ENCODE measurements at places on chromosomes 4 and X.

- no peak for DNase-seq
These were observed 284.1 kb downstream of the ANTXR2 start for GRCh38 chr4:79788884-79789283.

- peak; percentile 69 for DNase-seq
These were observed 32.9 kb upstream of the STX18 start for GRCh38 chr4:4574792-4575191.

GRCh38 chr4:105895583-105896460 is 551 bp downstream of the NPNT start:
- DNase-seq = peak; percentile 62

DNA sequence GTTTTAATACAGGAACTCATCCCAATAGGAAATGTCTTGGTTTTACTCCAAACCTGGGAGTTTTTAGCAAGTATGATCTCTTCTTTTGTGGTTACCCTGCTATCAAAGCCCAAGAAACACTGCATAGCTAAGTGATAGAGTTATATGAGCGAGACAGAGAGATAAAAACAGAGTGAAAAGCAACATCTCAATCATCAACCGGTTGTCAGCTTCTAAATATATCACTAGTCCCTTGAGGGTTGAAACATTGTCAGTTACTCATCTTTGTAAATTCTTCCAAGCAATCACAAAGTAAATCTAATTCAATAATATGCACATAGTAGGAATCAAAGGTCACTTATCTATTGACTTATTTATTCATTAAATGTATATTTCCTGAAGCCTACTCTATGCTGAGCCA is 483.9 kb downstream of the IDS start:
- DNase-seq = no peak

DNA sequence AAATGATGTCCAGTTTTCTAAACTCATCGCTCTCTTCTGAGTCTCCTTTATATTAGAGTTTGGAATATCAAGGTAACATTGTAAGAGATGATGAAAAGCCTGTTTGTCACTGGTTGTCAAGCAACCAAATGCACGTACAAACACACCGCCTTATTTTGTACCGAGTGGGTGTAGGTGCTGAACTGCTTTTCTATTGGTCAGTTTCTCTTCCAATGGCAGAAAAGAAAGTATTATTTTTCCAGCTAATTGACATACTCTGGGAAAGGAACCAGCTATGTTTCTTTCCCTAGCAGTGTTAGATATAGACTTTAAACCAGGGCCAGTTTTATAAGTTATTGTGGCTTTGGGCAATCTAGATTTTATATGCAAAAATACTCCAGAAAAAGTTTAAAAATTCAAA is 6.6 kb upstream of the PPM1K start:
- DNase-seq = no peak

GRCh38 chr4:76312457-76312856 is 5.9 kb downstream of the STBD1 start:
- no peak for DNase-seq

Measured in Right ventricle myocardium inferior (tissue), 1 donor.